ENCODE measurements at places on chromosomes 12 and 14.
A peak's percentile ranks its signal among the peaks of the same experiment; 100 is the strongest.

DNA sequence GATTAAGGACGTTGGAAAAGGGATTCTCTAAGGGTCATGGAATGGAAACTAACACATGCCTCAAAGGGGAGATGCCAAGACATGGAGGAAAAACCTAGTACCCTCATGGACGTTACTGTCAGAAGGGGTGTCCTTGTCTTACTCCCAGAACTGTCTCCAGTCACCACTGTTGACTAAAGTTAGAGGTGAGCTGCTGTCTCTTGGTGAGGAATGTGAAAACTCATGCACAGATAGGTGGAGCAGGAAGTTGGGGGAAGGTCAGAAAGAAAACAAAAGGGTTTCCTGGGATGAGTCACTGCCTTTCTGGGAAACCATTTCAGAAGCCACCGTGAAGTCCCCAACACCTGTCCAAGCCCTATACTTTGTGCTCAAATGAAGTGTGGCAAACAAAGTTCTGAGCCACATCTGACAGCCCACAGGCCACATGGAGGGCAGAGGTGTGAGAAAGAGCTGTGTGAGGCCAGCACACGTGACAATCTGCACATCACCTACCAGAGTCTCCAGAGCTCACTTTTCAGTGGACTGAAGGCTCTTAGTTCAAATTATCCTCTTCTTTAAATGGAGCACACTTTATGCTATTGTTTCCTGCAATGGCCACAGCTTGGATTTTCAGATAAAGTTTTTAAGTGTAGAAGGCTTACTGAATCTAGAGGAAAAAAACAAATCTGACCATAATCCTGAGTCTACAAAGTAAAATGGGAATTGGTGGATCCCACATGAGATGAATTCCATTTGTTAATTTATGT lies 92.9 kb upstream of the EGLN3 start:
- no peak for DNase-seq

GRCh38 chr14:63759456-63759855 lies 31.6 kb upstream of the SGPP1 start:
- DNase-seq = peak; percentile 11

GRCh38 chr14:22476005-22476751 lies 112.8 kb downstream of the DAD1 start:
- no peak for DNase-seq

GRCh38 chr14:71320734-71321573 lies 413.7 kb downstream of the PCNX1 start:
- DNase-seq = no peak

GRCh38 chr12:121733849-121734248 lies 21.3 kb downstream of the TMEM120B start:
- no peak for DNase-seq
